ENCODE measurements at places on chromosomes 1 and 21. TPM values are rescaled to one million over a fixed set of nuclear protein-coding genes. Genes with fewer than 3 reads are reported as not detected.

SEMA4A gene
- 0.93 TPM for total RNA-seq

SERINC2 gene
- 38.4 TPM for total RNA-seq

SHE gene
- total RNA-seq, result 47.3 TPM

GNPAT gene
- total RNA-seq, result 41.7 TPM

LRRC53 gene
- total RNA-seq, result not detected

CD55 gene
- 121 TPM for total RNA-seq

NFIA gene
- total RNA-seq, result 18.4 TPM

TGFB2 gene
- 48.7 TPM for total RNA-seq

ANGPTL3 gene
- not detected for total RNA-seq

ACOT11 gene
- 0.93 TPM for total RNA-seq

PADI4 gene
- not detected for total RNA-seq

GBP4 gene
- 27.0 TPM for total RNA-seq

PKP1 gene
- total RNA-seq, result 0.15 TPM

IFI44L gene
- 2.8 TPM for total RNA-seq

SLC25A34 gene
- 0.53 TPM for total RNA-seq

AGBL4 gene
- total RNA-seq, result not detected

TCEA3 gene
- total RNA-seq, result 0.70 TPM

FCER1A gene
- not detected for total RNA-seq

AJAP1 gene
- total RNA-seq, result 1.5 TPM

THEM5 gene
- not detected for total RNA-seq

CD34 gene
- 307 TPM for total RNA-seq

LAMB3 gene
- total RNA-seq, result 24.5 TPM

KCNA3 gene
- not detected for total RNA-seq

ERICH3 gene
- not detected for total RNA-seq

C1orf216 gene
- total RNA-seq, result 21.1 TPM

BEST4 gene
- total RNA-seq, result not detected

FAM20B gene
- 23.7 TPM for total RNA-seq

CENPF gene
- total RNA-seq, result 10.3 TPM

All from glomerular endothelial cell (primary cell).